ENCODE measurements at places on chromosomes 7 and 10.

GRCh38 chr10:75530299-75530698 lies 98.9 kb downstream of the LRMDA start:
- no peak for DNase-seq

GRCh38 chr10:71564194-71564820 lies 155.3 kb downstream of the C10orf105 start:
- no peak for DNase-seq

GRCh38 chr7:67392596-67393438 lies 396.2 kb downstream of the TYW1 start:
- no peak for DNase-seq

- no peak for DNase-seq
Observed at GRCh38 chr7:137539111-137539715, 195.7 kb upstream of the PTN start.

DNA sequence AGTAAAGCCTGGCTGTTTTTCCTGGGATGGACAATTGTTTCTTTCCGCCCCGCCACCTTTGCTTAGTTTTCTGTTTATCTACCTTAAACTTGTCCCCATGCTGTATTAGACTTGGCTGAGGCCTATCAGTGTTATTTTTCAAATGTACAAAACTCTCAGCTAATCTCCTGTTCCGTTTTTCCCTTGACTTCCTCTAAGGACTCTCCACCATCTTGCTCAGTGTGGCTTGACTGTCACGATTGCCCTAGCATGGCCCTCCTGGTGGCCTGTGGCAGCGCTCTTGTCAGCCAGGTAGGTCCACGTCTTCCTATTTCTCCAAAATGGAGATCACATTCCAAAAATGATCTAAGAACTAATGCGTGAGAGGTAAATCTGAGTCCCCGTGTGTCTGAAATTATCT lies 36.7 kb downstream of the BAIAP2L1 start:
- no peak for DNase-seq

- no peak for DNase-seq
Observed at GRCh38 chr10:128130051-128130450, 3.8 kb upstream of the MKI67 start.

DNA sequence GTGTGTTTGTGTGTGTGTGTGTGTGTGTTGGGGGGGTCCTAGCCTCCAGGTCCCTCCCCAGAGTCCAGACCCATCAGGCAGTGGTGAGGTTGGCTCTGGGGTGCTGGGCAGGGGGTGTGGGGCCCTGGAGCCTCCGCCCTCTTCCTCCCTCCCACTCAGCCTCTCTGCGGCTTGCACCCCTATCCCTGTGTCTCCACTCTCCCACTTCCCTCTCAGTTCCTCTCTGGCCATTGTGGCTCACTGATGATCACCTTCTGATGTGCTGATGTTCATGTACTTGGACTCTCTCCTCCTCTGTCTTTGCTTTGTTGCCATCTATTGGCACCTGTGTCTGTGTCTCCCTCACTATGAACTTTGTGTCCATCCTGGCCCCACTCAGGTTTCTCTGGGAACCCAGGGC lies 298.7 kb downstream of the ZEB1 start:
- DNase-seq, result no peak

DNA sequence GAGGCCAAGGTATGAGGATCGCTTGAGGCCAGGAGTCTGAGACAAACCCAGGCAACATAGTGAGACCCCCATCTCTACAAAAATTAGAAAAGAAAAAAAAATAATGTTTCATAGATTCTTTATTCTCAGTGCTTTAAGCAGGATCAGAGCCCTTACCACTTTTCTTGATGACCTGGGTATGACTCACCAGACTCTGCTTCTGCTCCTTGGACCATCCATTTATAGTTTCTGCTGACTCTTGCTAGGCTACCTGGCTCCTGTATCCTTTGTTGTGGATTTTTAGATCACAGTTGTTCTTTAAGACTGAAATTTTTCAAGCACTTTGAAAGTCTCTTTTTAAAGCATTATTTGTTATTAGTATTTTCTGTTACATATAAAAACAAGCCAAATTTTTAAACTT lies 411.1 kb downstream of the GFRA1 start:
- no peak for DNase-seq

DNA sequence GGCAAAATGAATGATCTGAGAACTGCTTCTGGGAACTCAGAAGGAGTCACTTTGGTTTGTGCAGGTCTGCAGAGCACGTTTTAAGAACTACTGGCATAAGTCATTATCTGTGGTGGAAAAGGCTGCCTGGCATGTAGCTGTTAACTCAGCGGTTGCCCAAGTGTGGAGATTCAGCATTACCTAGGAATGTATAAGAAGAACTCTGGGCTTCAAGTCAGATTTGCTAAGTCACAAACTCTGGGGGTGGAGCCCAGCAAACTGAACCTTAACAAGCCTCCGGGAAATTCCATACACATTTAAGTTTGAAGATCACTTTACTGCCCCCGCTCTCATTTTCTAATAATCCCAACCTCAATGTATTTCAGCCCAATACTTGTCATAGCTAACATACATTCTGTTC lies 31.1 kb downstream of the PLXDC2 start:
- DNase-seq, result no peak

DNA sequence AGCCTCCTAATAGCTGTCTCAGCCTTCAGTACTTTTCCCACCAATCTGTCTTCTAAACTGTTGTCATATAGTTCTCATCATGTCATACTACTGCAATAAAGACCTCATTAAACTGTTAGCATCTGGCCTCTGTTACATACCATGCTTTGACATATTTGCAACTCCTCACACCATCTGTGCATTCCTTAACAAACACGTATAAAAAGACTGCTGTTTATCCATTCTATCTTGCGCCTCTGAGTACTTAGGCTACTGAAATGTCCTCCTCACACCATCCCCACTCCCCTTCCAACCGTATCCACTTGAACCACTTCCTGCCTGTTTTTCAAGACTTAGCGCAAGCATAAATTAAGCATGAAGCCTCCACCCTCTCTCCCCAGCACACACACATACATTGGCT lies 41.6 kb downstream of the SLC16A9 start:
- no peak for DNase-seq

DNA sequence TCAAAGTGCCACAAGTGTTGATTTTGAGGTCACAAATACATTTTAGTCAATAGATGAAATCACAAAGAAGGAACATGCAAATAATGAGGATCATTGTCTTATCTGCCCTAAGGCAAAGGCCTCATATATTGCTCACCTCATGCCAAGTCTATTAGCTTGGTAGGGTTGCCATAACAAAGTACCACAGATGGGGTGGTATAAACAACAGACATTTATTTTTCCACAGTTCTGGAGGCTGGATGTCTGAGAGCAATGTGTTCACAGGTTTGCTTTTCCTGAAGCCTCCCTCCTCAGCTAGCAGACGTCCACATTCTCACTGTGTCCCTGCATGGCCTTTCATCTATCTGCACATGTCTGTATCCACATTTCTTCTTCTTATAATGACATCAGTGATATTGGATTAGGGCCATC lies 59.6 kb downstream of the RELN start:
- DNase-seq, result no peak

DNA sequence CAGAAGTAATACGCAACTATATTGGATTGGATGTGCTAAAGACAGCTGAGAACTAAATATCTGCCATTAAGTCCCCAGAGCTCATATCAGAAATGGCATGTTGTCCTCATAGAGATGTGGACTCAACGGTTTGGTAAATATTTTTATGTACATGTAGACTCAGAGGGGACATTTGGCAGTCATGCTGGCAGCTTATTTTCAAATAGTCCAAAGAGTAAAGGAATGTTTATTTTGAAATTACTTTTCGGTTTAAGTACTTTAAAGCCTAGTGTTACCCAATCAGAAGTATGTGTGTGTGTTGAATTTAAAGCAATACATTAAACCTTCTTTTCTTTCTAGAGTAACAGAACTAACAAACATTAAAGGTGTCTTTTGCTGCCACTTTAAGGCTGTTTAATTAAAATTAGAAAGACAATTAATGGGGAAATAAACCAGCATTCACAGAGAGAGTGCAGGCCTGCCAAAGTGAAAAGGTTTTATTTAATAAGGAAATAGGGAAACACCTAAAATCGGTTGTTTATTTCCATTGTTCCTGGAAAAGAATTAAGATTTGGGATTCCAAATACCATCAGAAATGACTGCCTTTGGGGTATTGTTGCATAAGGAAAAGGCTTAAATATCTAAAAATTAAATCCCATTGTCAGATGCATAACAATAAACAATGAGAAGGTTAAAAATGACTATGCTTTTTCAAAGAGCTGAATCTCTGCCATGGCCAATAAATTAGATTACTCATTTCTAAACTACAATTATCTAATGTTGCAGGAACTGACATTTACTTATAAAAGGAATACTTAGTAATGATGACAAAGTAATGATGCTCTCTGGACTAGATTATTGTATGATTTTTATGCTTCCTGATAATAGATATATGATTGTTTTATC lies 113.4 kb upstream of the AHR start:
- no peak for DNase-seq

DNA sequence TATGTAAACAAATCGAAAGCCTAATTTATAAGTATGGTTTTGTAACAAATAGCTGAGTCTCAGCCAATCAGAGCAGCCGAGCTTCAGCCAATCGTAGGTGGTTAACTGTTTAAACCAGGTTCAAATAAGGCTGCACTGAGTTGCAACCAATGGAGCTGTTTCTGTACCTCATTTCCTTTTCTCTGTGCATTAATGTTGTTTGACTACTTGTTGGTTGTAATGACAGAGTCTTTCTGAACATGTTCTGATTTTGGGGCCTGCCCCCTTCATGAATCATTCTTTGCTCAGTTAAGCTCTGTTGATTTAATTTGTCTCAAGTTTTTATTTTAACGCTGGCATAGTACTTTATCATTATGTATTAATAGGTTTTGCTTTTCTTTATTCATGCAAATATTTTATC lies 14.6 kb downstream of the OTUD1 start:
- no peak for DNase-seq

- no peak for DNase-seq
Observed at GRCh38 chr7:82745820-82746219, 302.2 kb upstream of the CACNA2D1 start.

DNA sequence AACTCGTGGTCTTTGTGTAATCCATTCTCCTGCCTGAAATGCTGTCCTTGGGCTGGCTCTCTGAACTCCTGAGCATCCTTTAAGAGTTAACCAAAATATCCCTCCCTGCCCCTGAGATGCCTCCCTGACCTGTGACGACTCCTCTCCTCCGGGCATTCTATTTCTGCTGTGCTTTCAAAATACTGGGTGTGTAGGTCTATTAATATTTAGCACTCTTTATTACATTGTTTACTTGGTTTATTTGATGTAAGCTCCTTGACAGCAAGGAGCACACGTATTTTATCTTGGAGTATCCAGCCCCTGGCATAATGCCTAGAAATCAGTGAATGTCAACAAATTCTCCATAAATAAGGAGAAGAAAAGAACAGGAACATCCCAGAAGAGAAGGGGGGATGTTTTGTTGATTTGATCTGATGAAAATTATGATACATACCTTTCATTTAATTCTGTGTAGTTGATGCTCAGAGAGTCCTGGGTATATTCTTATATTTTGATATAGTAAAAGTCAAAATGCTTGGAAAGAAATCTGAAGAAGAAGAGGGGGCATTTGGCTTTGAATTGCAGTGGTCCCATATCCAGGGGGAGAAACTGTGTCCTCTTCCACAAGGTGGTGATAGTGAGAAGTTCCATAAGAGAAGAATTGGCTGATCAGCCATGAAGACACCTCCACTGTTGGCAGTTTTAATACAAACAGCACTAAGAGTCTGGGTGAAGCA lies 107.7 kb upstream of the MPP7 start:
- no peak for DNase-seq

GRCh38 chr10:14190702-14191101 lies 140.0 kb downstream of the FRMD4A start:
- no peak for DNase-seq

GRCh38 chr7:7639421-7639820 lies 1.1 kb upstream of the UMAD1 start:
- DNase-seq, result no peak

GRCh38 chr10:96987141-96987841 lies 155.2 kb downstream of the LCOR start:
- DNase-seq, result no peak

DNA sequence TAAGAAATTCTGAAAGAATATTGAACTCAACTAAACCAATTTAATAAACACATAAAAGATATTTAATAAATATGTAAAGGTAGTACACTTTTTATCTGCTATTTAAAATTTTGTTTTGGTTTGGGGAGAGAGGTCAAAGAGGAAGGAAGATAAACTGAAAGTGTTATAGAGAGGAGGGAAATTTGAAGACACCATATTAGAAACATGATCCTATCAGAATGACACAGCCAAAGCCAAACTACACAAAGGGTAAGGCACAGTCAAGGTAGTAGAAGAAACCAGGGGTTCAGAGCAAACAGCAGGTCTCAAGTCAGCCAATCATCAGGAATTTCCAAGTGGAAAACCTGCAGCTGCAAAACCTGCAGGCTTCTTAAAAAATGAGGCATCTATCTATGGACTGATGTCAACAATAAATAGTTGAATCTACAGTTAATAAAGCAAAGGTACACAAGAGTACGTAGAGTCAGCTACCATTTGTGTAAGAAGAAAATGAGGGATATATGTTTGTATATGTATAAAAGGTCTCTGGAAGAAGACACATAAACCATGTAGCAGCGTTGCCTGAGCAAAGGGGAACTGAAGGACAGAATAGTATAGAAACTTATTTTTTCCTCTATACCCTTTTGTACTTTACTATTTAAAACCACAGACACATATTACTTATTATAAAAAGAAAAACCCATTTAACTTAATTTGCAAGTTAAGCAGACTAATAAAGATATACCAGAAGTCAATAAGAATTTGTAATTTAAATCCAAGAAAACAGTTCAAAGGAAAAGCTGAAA lies 10.0 kb downstream of the ZNF800 start:
- no peak for DNase-seq

- no peak for DNase-seq
Observed at GRCh38 chr7:117126676-117127075, 173.4 kb downstream of the ST7 start.

DNA sequence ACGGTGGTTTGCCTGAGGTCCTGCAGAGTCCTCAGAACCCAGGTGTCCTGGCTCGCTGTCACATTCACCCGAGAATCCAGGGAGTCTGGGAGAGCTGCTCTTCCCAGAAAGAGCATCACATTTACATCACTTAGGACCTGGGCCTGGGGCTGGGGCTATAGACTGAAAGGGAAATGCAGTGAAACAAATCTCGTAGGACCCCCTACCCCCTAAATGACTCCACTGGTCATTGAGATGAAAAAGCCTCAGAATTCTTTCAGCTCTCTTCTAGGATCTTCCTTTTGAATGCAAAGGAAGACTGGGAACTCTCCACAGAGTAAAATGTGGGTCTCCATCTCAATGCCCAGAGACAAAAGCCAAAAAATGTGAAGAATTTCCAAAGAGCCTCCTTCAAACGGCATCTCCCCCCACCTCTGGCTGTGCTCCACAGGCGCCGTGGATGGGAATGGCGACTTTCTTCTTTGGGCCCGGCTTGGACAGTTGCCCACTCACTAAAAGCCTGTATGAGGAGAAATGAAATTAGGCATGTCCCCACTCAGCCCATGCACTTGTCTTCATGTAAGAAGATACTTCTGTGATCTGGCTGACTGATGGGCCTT lies 49.0 kb upstream of the PODXL start:
- DNase-seq, result no peak

GRCh38 chr7:130758429-130759056 lies 24.5 kb upstream of the KLF14 start:
- no peak for DNase-seq

GRCh38 chr7:139587535-139587934 lies 64.0 kb downstream of the CLEC2L start:
- DNase-seq, result no peak

- no peak for DNase-seq
Observed at GRCh38 chr10:62018131-62018911, 116.8 kb downstream of the ARID5B start.

- DNase-seq, result no peak
Observed at GRCh38 chr10:67668448-67668847, 27.5 kb downstream of the CTNNA3 start.

Measured in effector memory CD4-positive, alpha-beta T cell (primary cell).